HFFc6 (cell line): ENCODE measurements at places on chromosomes 2 and 18. TPM values are rescaled to one million over a fixed set of nuclear protein-coding genes. Genes with fewer than 3 reads are reported as not detected.

Gene KCNG3
- not detected in 2 replicates for total RNA-seq

DNA sequence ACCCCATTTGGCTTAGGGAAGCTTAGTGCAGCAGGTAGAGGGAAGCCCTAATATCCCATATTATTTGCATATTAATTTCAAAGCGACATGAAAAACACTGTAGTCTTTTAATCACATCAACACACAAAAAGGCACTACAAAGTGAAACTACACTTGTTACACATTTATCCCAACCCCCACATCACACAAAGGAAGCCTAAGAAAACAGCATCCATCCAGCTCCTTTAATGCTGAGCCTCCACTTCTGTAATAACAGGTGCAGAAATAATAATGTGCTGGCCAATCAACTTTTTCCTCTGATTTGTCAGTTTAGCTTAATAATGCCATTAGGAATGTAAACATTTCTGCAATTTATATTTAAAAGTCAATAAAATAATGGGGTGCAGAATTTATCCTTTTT is 274.0 kb downstream of the TCF4 start:
- no peak for DNase-seq

GRCh38 chr18:38427234-38427633 is 861.6 kb upstream of the CELF4 start:
- DNase-seq: no peak

Gene ELAC1
- 5.5 to 8.7 TPM (median 6.7 TPM) in 3 replicates for total RNA-seq

Gene CAPN13
- total RNA-seq: not detected in 2 replicates

GRCh38 chr2:63818271-63818670 is 23.4 kb upstream of the UGP2 start:
- no peak for DNase-seq

DNA sequence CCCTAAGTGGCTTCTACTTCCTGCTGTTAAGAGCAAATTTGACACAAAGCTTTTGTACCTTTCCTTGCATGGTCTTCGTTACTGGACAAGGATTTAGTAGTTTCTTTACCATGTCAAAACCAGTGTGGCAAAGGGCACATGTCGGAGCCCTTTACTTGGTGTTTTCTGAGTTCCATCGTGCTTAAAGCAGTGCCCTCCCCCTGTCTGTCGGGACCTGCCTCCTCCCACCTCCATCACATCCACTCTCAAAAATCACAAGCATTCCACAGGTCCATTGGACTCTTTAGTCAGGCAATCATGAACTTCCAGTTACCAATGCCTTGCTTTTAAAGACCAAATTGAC is 763 bp downstream of the CCDC141 start:
- no peak for DNase-seq

DNA sequence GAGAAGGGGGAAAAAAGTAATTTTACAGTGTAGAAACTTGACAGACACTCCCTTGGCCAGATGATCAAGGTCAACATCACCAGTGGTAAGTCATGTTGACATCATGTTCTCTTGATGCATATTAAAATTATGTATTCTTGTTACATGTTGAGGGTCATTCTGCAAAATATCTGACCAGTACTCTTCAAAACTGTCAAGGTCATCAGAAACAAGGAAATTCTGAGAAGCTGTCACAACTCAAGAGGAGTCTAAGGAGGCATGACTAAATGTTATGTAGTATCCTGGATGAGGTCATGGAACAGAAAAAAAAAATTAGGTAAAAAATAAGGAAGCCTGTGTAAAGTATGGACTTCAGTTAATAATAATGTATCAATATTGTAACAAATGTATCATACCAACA is 6.3 kb downstream of the SGPP2 start:
- no peak for DNase-seq

Gene RTKN
- total RNA-seq: 12.7 to 15.0 TPM (median 13.8 TPM) in 3 replicates

GRCh38 chr18:765764-766549 is 46.1 kb downstream of the YES1 start:
- DNase-seq: no peak

Gene HOXD11
- total RNA-seq: 6.9 to 9.3 TPM (median 6.9 TPM) in 3 replicates

DNA sequence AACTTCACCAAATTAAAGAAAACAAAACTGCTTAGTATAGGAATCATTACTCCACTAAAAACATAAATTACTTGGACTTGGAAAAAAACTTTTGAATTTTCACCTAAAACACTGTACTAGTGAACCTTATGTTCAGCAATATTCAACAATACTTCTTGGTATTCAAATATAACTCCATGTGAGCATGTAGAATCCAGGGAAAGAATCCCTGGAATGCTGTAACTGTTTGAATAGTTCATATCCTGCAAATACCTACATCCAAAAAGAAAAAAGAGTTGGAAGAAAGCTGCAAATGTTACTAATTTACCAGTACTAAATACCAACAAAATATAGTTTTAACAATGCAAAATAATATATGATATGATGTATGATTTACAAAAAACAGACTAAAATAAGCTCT is 65.4 kb downstream of the IKZF2 start:
- DNase-seq: no peak

DNA sequence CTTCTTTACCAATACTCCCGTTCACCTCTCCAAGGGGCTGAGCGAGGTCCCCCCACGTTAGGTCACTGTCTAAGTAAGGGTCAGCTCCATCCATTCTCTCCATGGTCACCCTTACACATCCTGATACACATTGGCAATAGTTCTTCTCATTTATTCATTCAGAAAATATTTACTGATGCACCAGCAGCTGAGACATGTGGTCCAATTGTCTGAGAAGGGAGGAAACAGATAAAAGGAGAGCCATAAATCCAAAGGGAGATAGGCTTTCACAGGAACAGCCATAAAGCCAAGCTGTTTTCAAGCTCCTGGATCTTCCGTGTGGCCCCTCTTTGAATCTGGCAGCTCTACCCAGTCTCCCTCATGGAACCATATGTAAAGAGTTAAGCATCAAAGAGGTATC is 121.2 kb downstream of the TXNL1 start:
- DNase-seq: peak; percentile 37

GRCh38 chr2:69619725-69620124 is 23.8 kb downstream of the AAK1 start:
- no peak for DNase-seq

Gene MYCN
- not detected in 3 replicates for total RNA-seq

GRCh38 chr2:240560084-240560479 is at the start of gene DUSP28:
Gene DUSP28 (plus strand): TSS chr2:240560357. CDS start chr2:240560685, 328 bp downstream.
- DNase-seq: peak; percentile 80

Gene VIL1
- total RNA-seq: not detected in 3 replicates
